Left ventricle myocardium inferior (tissue), 1 donor: ENCODE measurements at places on chromosomes 2 and 18. TPM values are rescaled to one million over a fixed set of nuclear protein-coding genes. Genes with fewer than 3 reads are reported as not detected.

REG1B gene
- not detected for total RNA-seq

REEP1 gene
- total RNA-seq: 30.2 TPM

DNA sequence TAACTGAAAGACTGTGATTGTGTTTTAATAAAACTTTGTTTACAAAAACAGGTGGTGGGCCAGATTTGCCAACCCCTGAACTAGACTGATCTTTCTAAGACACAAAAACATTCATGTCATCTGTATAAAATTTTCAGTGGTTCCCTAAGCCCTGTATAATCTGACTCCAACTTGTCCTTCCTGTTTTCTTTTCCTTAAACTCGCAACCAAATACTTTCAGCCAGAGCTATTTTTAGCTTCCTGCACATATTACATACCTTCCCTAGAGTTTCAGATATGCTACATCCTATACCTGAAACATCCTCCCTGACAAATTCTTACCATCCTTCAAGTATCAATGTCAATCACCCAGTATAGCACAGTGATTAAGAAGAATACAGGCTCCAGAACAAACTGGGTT, 4.8 kb downstream of the GCFC2 start:
- H3K36me3 ChIP-seq: peaks cover 50% of the 10 kb centered on the region
- H3K27me3 ChIP-seq: no peaks in the 10 kb centered on the region
- no peak overlapping the region for H3K27ac ChIP-seq
- H3K4me1 ChIP-seq: peaks cover 40% of the 10 kb centered on the region
- no peak overlapping the region for H3K4me3 ChIP-seq
- DNase-seq: no peak

GRCh38 chr2:177542396-177542795, 149.8 kb downstream of the AGPS start:
- no peak overlapping the region for H3K4me3 ChIP-seq
- H3K27me3 ChIP-seq: no peaks in the 10 kb centered on the region
- H3K36me3 ChIP-seq: no peaks in the 10 kb centered on the region
- H3K27ac ChIP-seq: no peak overlapping the region

DNA sequence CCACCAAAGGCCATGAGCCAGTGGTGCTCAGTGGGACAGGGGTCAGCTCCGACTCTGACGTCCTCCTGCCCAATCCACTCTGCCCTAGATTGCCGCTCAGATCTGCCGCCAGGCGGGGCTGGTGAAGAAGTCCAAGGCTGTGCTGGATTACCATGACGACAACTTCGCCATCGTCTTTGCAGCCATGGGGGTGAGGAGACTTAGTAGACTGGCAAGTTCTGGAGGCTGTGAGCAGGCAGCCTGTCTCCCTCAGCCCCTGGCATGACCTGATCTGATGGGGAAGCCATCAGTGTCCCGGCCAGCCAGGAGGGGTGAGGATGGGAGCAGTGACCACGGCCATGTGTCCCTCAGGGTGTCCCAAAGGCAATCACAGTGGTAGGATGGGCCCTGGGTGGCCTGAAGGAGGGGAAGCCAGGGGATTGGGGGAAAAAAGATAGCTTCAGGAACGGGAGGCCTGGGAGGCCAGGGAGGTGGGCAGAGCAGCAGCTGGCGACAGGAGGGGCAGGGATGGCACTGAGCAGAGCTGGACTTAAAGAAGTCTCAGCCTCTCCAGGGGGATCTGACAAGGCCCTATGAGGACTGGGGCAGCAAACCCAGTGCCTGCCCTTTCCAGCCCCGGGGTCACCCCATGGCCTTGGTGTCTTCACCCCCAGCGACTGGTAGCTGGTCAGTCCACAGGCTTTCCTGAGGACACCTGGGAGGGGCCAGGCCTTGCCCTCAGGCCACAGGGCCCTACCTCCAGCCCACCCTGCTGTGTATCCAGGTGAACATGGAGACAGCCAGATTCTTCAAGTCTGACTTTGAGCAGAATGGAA, 17.4 kb upstream of the ANKRD53 start:
- peaks cover 98% of the 10 kb centered on the region for H3K27me3 ChIP-seq
- H3K36me3 ChIP-seq: no peaks in the 10 kb centered on the region
- no peak overlapping the region for H3K4me3 ChIP-seq
- H3K27ac ChIP-seq: no peak overlapping the region
